Stromal cell of bone marrow (primary cell): ENCODE measurements at places on chromosomes 2 and 18.

DNA sequence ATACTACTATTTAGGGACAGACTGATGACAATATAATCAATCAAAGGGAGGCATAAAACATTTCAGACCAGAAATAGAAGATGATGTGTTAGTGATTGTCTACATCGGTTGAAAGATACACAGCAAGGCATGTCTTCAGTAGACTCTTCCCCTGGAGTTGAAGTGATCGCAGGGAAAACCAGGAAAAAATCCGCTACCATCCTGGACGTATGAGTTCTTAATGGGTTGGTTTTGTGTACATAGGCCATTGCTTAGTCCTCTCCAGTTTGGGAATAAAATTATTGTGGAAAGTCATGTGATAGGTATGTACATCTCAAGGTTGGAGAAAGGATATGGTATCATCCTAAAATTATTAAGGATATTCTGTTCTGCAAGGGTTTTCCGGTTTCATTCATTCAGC, 4.3 kb downstream of the APCDD1 start:
- DNase-seq, result no peak

DNA sequence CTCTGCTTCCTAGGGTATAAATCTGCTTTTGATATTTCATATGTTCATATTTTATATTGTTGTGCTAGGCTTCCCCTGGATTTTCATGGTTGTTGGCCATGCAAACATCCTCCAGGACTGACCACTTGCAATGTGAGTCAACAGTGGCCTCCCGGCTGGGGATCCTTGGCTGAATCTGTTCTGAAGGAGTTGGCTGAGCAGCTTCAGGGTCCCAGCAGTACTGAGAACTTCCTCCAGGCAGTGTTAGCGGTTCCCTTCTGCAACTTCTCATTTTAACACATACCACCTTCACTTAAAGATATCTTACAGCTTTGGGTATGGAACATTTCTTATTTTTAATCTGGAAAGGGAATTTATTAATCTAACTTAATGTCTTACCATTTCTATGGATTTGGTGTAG, 122.1 kb downstream of the DTNB start:
- DNase-seq, result no peak

DNA sequence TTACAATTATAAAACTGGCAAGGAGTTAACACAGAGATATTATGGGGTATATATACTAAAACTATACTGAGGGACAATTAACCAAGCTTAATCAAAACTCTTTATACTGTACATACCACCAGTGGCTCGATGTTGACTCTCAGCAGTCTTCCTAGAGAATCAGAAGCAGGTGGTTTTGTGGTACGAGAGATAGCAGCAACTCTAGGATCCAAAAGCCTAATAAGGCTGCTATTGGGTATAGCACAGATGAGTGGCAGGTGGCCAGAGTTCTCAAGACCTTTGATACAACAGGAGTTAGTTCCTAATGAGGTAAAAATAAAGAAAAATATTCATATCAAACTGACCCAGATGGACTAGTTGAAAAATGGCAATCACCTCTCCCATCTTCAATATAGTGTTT, 45.5 kb upstream of the COL5A2 start:
- DNase-seq, result no peak

GRCh38 chr2:215749092-215749957, 264.0 kb downstream of the MREG start:
- DNase-seq, result no peak

- no peak for DNase-seq
Observed at GRCh38 chr18:75109819-75110218, 99.1 kb downstream of the PTGR3 start.

- DNase-seq, result no peak
Observed at GRCh38 chr2:109615637-109616144, 1.5 kb downstream of the SOWAHC start.

DNA sequence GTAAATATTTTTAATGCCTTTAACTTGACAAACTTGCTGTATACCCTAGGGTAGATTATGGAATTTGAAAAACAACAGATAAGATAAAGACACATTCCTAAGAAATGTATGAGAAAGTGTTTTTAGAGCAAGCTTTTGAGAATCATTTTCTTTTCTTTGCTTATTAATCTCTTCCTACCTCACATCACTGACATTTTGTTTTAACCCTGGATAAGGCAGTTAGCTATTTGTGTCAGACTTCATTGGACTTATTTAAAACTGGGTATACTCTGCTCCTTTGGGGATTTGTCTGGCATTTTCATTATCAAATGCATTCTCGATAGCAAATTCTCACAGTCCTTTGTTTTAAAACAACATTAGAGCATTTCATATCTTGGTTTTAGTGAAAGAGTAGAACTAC, 17.2 kb downstream of the EML4 start:
- DNase-seq, result no peak

DNA sequence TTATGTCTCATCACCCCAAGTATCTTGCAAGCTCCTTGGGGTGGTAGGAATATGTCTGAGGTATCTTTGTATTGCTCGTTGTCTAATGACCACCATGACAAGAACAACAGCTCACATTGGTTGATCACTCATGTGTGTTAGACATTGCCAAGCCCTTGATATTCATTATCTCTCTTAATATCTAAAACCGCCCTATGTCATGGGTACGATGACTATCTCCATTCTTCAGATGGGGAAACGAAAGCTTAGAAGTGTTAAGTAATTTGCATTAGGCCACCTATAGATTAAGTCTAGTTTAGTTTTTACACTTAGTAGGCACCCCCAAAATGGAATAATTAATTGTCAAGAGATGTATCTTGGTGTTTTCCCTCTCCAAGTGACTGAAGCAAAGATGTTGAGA, 57.0 kb downstream of the ICOS start:
- no peak for DNase-seq

DNA sequence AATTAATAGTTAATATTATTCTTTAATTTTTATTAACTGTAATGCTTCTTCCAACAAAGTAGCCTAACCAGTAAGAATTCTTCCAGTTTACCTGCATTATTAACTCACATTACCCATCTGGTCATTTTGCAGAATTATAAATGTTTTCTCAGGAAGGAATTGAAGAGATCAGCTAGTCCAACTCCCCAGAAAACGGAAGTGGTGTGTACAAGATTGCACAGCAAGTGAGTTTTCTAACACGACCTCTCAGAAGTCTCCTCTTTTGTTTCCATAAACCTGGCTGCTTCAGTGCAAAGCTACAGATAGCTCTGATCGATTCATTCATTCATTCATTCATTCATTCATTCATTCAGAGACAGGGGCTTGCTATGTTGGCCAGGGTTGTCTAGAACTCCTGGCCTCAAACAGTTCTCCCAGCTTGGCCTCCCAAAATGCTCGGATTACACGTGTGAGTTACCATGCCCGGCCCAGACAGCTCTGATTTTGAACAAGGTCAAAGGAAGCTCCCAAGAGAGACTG, 128.8 kb upstream of the REV1 start:
- no peak for DNase-seq

DNA sequence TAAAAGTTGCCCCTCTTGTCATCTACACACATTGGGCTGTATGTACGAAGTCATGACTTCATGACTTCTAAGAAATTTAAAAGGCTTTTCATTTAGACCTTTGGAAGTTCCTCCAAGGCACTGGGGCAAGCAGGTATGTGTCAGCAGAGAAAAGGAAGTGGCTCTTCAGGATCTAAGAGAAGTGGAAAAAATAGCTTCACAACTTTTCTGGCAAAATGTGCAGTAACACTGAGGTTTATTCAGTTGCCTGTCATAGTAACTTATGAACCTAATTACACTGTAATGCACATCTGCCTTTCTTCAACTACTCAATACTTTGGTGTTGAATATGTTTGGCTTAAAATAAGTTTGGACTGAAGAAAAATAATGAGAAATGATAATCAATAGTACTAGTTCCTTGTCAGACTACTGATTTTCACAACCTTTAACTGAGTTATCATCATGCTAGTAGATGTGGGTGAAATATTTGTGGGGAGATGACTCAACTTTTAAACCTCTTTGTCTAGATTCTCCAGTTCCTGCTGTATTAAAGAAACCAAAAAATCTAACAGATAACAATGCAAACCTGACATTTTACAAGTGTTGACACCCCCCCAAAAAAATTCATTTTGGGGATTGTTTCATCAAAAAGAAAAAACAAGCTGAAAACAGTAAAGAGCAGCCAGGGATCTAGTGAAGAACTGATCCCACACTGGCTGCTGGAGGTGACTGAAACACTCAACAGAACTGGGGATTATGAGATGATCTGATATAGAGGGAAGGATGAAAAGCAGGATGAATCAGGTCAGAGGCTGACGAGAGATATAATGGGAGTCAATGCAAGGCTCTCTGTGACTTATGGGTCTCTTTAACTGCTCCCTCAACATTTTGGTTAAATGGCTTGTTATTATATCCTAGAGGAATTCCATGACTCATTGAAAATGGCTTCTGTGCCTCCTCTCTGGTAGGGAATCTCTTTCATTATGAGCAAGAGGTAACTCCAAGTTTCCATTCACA, 84.6 kb downstream of the COLEC12 start:
- peak; percentile 61 for DNase-seq

DNA sequence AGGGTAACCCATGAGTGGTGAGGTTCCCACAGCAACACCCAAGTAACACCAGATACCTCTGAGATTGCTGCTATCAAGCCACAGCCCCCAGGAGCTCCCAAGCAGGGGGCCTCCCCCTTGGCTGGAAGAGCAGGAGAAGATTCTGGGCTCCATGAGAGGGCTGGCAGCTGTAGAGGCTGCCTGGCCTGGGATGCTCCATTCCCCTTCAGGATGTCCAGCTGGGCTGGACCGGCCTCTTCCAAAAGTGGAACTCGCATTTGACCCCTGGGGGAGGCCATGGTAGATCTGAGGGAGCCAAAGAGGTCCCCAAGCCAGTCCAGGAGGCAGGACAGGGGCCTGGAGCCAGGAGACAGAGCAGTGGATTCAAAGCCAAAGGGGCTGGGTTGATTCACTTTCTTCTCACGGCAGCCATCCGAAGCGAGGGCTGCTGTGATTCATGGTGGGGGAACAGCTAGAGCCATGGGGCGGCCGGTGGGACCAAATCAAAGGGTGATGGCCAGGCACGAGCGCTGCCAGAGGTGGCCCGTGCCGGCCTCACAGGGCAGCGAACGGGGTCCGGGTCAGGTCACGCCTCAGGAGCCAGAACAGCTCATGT, 95.3 kb upstream of the ID2 start:
- DNase-seq, result no peak

DNA sequence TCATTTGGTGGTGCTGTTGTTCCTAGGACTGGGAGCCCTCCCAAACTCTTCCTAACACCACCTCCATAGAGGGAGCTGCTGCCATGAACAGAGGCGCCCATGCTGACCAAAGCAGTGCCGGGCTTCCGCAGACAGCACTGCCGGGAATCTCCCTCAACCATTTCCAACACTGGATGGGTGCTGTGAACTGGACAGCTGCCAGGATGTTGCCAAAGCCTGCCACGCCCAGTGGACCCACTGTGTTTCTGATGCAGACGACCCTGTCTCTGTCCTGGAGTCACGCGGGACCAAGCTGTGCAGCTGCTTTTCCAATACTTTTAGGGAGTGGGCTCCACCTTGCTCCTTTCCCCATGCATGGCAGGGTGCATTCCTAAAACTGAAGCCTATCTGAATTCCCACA, 16.9 kb upstream of the GNAL start:
- no peak for DNase-seq

GRCh38 chr18:59056706-59057492, 82.8 kb upstream of the SEC11C start:
- DNase-seq, result peak; percentile 43

GRCh38 chr2:109435066-109435690, 178.6 kb downstream of the SEPTIN10 start:
- DNase-seq, result no peak

GRCh38 chr18:14098428-14098827, 33.8 kb downstream of the ZNF519 start:
- no peak for DNase-seq

DNA sequence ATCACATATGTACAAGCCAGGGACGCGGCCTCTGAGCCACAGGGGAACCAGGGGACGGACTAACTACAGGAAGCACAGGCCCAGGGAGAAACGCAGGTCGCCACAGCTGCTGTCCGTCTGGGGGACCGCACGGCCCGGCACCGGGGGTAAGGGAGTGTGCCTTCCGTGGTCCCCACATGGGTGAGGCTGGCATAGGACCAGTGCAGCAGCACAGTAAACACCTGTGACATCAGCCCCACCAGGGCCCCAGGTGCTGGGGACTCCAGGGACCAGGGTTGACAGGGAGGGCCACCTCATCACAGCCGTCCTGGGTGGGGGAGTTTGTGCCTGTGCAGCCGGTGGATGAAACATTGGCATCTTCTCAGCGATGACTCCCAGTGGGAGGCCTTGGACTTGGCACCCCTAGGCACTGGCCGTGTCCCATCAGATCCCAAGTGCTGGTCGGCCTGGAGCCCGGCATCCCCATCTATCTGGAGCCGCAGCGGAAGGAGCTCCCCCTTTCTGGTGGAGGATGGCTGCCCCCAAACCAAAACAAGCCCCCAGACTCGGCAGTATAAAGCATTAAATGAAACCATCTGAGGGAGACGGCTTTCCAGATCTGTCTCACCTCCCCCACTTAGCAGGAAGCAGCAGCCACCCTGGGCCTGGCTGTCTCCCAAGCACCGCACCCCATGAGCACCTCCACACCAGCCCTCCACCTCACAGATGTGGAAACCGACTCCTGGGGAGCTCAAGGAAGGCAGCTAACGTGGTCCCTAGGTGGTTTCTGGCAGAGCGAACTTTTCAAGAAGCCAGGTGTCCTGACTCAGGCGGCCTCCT, 22.5 kb downstream of the AQP12A start:
- DNase-seq, result no peak

DNA sequence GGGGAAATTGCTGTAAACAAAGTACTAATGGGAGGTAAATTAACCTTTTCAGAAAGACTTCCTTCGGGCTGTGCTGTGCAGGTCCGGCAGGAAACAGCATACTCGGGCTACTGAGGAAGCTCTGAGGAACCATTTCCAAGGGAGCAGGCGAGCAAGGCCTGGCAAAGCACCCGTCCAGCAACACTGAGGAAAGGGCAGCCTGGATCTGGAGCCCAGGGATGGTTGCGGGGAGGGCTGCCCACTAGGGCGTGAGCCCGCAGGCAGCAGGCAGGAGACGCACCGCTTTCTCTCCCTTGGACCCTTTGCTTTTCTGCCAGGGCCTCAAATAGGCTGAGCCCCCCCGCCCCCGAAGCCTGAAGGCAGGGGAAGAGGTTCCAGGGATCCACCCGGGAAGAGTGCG, 89.5 kb downstream of the SOX11 start:
- no peak for DNase-seq

GRCh38 chr18:35515460-35516130, 17.8 kb upstream of the INO80C start:
- DNase-seq, result no peak

DNA sequence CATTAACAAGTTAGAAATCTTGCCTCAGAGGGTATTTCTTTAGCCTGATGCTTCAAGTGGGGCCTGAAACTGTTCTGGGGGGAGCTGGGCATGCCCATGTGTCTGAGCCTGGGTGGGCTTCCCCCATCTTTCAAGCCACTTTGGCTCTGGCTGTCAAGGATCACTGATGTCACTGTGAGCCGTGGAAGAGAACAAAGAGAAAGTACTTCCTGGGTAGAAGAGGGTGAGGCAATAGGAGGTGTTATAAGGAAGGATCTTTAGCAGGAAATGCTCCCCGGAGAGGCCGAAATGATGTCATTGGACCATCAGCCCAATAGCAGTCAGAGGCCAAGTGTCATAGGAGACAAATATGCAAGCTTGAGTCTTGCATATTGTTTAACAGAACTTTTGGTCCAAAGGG, 228.4 kb upstream of the MEX3C start:
- no peak for DNase-seq
